ENCODE measurements at places on chromosomes 2 and 18.

DNA sequence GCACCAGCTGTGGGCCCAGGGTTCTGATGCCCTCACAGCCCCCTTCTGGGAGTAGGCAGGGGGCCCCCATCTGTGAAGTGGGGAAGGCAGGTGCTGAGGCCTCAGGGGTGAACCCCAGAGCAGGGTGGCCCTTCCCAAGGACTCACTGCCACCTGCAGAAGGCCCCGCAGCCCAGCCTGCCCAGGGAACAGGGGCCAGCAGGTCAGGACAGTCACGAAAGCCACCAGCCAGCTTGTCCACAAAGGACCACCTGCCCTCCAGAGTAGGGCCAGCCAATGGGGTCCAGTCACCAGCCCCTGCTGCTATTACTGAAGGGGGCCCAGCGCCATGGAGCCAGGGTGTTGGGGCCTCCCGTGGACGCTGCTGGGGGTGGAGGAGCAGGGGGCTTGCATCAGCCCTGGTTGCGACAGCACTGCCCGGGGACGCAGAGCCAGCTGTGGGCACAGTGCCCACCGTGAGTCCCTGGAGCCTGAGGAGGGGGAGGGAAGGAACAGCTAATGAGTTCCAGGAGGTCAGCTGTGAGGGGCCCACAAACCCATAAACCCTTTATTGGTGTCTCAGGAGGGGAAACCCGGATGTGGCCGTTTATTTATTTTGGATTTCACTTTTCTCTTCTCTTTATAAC is 11.5 kb upstream of the SNED1 start:
- peak; percentile 64 for DNase-seq
- peak overlapping the region; percentile 16 for H3K27ac ChIP-seq
- peaks cover 28% of the 10 kb centered on the region for H3K27me3 ChIP-seq
- no peak overlapping the region for H3K4me3 ChIP-seq

DNA sequence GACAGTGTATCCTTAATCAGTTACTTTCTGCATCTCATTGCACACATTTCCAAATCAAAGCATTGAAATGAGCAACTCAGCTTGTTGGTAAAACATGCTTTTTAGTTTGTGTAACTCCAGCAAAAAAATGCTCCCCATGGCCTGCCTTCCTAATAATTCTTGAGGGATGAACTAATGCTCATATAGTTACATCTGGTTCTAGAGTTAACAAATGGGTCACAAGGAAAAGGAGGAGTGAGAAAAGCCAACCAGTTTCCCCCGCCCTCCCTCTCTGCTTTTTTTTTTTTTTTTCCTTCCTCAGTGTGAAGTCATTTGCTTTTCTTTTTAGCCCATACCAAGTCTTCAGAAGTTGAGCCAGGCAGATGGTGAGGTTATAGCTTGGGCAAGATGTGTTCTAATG is 231.7 kb downstream of the MTX2 start:
- no peaks in the 10 kb centered on the region for H3K36me3 ChIP-seq
- H3K4me3 ChIP-seq = no peak overlapping the region
- H3K4me1 ChIP-seq = peaks cover 13% of the 10 kb centered on the region

- H3K4me3 ChIP-seq = no peak overlapping the region
- peaks cover 17% of the 10 kb centered on the region for H3K4me1 ChIP-seq
- no peaks in the 10 kb centered on the region for H3K27me3 ChIP-seq
- H3K27ac ChIP-seq = no peak overlapping the region
- H3K36me3 ChIP-seq = no peaks in the 10 kb centered on the region
- DNase-seq = no peak
These were observed 60.6 kb downstream of the BCL2 start for GRCh38 chr18:63258749-63259566.

- H3K27me3 ChIP-seq = peaks cover 52% of the 10 kb centered on the region
- no peak overlapping the region for H3K27ac ChIP-seq
- peaks cover 8% of the 10 kb centered on the region for H3K4me1 ChIP-seq
- peak; percentile 67 for DNase-seq
- peak overlapping the region; percentile 63 for H3K4me3 ChIP-seq
These were observed 40.4 kb downstream of the TMEM18 start for GRCh38 chr2:636641-637405.

- H3K4me3 ChIP-seq = no peak overlapping the region
- DNase-seq = no peak
- no peaks in the 10 kb centered on the region for H3K27me3 ChIP-seq
- H3K36me3 ChIP-seq = no peaks in the 10 kb centered on the region
These were observed 11.9 kb downstream of the ADRA2B start for GRCh38 chr2:96104487-96104861.

- H3K27me3 ChIP-seq = peaks cover 44% of the 10 kb centered on the region
- no peaks in the 10 kb centered on the region for H3K36me3 ChIP-seq
- H3K27ac ChIP-seq = no peak overlapping the region
- H3K4me3 ChIP-seq = no peak overlapping the region
- no peaks in the 10 kb centered on the region for H3K4me1 ChIP-seq
These were observed 54.9 kb upstream of the SLC5A7 start for GRCh38 chr2:107931412-107931811.

DNA sequence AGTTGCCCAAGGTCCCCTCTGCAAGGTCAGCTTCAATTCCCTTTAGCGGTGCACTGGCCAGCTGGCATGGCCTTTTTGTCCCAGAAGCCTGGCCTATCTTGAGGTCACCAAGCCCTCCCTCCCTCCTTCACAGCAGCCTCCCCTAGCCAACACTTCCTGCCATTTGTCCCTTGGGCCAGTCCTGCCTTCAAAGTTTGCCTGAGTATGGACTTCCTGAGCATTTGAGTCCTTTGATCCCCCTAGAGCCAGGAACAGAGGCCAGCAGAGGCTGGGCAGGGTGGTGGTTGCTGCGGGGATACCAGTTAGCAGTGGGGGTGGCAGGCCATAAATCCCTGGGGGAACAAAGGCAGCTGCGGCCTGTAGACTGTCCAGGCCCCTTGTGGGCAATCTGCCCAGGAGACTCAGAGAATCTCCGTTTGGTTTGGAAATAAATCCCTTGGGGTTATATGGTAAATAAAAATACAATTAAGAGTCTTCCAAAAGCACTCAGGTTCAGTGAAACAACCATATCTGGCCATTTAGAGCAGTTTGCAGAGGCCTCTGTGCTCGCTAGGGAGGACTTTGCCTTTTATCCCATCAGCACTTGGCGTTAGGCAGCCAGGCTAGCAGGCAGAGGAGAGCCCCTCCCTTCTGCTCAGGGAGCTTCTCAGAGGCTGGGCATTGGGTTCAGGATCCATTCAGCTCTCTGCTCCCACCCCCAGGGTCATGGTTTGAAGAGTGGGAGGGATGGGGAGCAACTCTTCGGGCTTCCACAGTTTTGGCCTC is 3.1 kb upstream of the HES6 start:
- DNase-seq = peak; percentile 50
- no peak overlapping the region for H3K4me3 ChIP-seq
- peaks cover 40% of the 10 kb centered on the region for H3K4me1 ChIP-seq

DNA sequence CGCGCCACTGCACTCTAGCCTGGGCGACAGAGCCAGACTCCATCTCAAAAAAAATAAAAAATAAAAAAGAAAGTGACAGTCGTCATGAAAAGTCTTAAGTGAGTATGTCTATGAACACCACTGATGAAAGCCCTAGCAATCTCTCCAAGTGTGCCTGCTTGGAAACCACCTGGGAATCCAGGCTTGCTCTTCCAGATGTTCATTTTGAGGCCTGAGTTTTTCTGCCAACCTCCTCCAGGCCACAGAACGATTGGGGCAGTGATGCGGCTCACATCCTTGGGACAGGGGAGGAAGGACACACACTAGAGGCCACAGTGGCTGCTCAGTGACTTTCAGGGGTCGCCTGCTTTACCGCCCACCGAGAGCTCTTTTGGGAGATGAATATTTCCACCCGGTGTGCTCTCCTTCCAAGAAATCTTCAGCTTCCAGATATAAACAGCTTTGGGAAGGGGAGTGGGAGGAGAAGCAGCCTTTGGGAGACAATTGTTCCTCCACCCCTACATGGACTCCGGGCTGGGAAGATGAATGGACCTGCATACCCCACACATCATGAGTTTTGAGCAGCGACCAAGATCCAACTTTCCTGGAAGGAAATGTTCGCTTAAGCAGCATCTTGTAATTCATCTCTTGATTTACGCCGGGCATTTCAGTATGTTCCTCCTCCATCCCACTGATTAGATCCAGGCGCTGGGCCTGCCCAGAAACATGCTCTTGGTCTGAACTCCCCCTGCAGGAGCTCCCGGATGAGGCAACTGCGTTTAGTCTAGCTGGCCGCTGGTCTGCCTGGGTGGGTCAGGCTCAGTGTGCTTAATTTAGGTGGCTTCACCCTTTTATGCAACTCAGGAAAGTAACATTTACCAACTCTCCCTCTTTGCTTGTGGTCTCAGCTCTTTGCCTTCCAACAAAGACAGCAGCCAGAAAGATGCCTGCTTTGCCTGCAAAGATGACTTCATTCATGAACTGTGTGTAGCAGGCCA is 6.2 kb upstream of the ARMC9 start:
- H3K36me3 ChIP-seq = no peaks in the 10 kb centered on the region
- H3K4me3 ChIP-seq = no peak overlapping the region
- H3K4me1 ChIP-seq = peaks cover 33% of the 10 kb centered on the region
- H3K27ac ChIP-seq = peak overlapping the region; percentile 93
- peak; percentile 72 for DNase-seq

DNA sequence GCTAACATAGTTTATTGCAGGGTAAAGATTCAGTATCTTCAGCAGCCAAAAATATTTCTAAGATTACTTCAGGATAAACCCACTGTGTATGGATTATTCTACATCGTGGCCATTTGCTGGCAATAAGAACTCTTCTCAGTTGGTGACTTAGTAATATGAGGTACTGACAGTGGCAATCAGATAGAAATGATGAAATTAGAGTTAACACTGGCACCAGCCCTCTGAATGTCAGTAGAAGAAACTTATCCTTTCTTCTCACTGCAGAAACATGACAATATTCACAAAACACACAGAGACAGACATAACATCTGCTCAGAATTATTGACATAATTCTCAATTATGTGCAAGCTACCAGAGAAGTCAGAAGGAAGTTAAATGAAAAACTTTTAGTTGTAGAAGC is 246.3 kb upstream of the COL3A1 start:
- no peaks in the 10 kb centered on the region for H3K36me3 ChIP-seq
- H3K4me3 ChIP-seq = no peak overlapping the region
- H3K27me3 ChIP-seq = no peaks in the 10 kb centered on the region
- H3K4me1 ChIP-seq = no peaks in the 10 kb centered on the region
- no peak overlapping the region for H3K27ac ChIP-seq
- no peak for DNase-seq

GRCh38 chr18:49591271-49591670 is 29.4 kb downstream of the LIPG start:
- peaks cover 35% of the 10 kb centered on the region for H3K27me3 ChIP-seq
- no peaks in the 10 kb centered on the region for H3K4me1 ChIP-seq
- H3K27ac ChIP-seq = no peak overlapping the region

- H3K36me3 ChIP-seq = peaks cover 100% of the 10 kb centered on the region
- no peak for DNase-seq
- H3K27me3 ChIP-seq = no peaks in the 10 kb centered on the region
- peaks cover 67% of the 10 kb centered on the region for H3K4me1 ChIP-seq
These were observed 16.3 kb downstream of the FOSL2 start for GRCh38 chr2:28408764-28409599.

DNA sequence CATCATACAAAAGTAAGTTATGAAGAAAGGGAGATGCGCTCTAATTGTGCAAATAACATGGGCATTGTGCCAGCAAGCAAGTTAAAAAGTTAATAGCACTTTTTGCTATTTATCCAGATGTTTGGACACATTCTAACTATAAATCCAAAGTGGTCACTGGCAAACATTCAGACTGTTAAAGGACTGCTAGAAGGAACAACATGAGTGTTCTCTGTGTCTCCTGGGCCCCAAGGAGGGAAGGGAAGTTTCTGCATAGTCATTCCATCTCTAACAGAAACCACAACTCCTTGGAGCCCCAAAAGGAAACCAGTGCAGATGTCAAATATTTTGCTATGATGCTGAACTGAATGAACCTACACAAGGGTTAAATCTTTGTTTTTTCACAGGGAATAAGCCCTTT is 213.3 kb upstream of the HNRNPA3 start:
- no peaks in the 10 kb centered on the region for H3K36me3 ChIP-seq
- H3K4me1 ChIP-seq = no peaks in the 10 kb centered on the region
- no peak for DNase-seq
- H3K27ac ChIP-seq = no peak overlapping the region
- peaks cover 6% of the 10 kb centered on the region for H3K27me3 ChIP-seq
- no peak overlapping the region for H3K4me3 ChIP-seq

GRCh38 chr2:54499661-54500060 is 43.5 kb downstream of the SPTBN1 start:
- peak overlapping the region; percentile 71 for H3K27ac ChIP-seq
- no peaks in the 10 kb centered on the region for H3K36me3 ChIP-seq
- H3K27me3 ChIP-seq = no peaks in the 10 kb centered on the region

All from left ventricle myocardium inferior (tissue), 1 donor.